ENCODE measurements at places on chromosomes 2 and 18.

DNA sequence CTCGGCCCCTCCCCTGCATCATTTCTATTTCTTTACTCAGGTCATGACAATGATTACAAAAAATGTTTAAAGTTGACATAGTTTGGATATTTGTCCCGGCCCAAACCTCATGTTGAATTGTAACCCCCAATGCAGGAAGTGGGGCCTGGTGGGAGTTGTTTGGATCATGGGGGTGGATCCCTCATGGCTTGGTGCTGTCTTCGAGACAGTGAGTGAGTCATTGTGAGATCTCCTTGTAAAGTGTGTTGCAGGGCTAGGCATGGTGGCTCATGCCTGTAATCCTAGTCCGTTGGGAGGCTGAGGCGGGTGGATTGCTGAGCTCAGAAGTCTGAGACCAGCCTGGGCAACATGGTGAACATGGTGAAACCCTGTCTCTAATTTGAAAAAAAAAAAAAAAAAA is 9.2 kb upstream of the MAP4K4 start:
- DNase-seq: no peak

DNA sequence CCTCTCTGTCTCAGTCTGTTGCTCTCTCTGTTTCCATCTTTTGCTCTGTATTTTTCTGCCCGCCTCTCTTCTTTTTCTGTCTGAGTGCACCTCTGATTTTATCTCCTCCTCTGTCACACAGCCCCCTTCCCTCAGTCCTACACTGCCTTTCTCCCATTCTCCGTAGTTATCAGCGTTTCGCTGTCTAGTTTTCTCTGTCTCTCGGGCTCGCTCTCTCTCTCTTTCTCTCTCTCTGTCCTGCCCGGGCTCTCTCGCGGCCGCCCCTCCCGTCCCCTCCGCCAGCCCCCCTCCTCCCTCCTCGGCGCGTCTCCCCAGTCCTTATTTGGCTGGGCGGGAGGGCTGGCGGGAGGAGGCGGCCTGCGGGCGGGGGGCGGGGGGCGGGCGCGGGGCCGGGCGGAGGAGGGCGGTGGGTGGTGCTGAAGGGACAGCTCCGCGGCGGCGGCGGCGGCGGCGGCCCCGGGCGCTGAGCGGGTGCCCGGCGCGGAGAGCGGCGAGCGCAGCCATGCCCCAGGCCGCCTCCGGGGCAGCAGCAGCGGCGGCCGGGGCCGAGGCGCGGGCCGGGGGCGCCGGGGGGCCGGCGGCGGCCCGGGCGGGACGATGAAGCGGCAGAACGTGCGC is at the start of gene KCNK3:
TSS of gene KCNK3 (plus strand) at position 444 of the 618 bp plus-strand sequence. CDS start at position 598, 154 bp downstream.
- DNase-seq: no peak

- DNase-seq: no peak
Observed at GRCh38 chr2:169732583-169733358, 861 bp upstream of the KLHL23 start.

DNA sequence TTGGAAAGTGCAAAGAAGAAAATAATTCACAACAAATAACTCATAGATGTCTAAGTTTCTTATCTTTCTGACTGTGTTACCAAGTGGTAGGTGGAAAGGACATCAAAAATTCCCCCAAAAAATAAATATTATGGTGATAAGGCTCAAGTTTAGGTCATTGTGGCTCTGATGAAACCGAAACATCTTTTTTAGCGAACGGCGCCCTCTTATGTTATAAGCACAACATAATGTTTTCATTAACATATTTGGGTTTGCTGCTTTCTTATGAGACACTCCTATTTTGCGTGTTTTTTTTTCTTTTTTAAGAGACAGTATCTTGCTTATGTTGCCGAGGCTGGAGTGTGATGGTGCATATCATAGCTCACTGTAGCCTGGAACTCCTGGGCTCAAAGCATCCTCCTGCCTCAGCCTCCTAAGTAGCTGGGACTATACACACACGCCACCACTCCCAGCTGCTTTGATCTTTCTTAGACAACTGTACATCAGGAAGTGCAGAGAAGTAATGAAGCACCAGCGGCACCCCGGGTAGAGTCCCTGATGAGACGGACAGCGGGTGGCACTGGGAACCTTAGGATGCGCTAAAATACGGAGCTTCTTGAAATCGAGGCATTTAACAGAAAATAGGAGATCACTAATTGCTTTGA is 38.5 kb upstream of the SLC35G4 start:
- DNase-seq: no peak

- DNase-seq: no peak
Observed at GRCh38 chr2:190181123-190181669, 118.7 kb upstream of the MSTN start.

GRCh38 chr2:168796583-168797285 is 5.7 kb upstream of the NOSTRIN start:
- no peak for DNase-seq
